NCI-H1436 treated with DMSO at 0.1 percent for 48 hours (cell line): ENCODE measurements at places on chromosomes 3 and 15.

- DNase-seq = no peak
These were observed 45.3 kb downstream of the TSC22D2 start for GRCh38 chr3:150453353-150453752.

- no peak for DNase-seq
These were observed 396 bp downstream of the INO80 start for GRCh38 chr15:41115652-41116115.

- no peak for DNase-seq
These were observed 175.5 kb downstream of the CFAP20DC start for GRCh38 chr3:58874248-58874741.

DNA sequence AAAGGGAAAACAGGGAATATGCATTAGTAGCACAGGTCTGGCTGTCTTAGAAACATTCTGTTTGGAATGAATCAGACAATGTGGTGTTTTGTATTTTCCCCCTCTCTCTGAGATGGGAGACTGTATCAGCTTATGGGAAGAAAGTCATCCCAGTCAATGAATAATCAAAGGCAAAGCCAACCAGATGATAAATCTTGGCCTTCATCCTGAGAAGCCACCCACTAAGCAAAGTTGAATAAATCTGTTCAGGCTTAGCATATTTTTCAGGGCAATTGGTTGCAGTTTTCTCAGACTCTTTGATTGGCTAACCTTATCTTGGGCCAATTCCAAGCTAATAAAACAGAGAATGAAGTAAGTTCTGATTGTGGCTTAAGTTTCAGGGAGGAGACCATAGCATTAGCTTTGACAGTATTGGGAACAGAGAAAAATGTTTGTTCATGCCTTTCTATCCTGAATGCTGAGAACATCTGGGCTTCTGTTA lies 63.6 kb upstream of the ARL8B start:
- DNase-seq = no peak

DNA sequence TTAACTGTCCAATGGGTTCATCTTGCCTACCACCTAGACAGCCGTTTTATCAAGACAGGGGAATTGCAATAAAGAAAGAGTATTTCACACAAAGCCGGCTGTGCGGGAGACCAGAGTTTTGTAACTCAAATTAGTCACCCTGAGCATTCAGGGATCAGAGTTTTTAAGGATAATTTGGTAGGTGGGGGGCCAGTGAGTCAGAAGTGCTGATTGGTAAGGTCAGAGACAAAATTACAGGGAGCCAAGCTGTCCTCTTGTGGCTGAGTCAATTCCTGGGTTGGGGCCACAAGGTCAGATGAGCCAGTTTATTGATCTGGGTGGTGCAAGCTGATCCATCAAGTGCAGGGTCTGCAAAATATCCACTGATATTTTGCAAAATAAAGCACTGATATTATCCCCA lies 29.9 kb upstream of the GPD1L start:
- no peak for DNase-seq

DNA sequence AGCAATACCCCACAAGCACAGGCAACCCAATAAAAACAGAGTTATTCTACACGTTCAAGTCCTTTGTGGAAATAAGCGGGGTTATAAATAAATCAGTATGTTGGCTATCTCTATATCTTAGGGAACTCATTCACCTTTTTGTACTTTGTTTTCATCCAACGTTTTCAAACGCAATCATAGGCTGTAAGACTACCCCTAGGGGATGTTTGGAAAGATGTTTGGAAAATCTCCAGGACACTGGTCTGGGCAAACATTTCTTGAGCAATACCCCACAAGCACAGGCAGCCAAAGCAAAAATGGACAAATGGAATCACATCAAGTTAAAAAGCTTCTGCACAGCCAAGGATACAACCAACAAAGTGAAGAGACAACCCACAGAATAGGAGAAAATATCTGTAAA lies 70.1 kb downstream of the CLDN11 start:
- DNase-seq = no peak

GRCh38 chr3:88291486-88291885 lies 141.7 kb downstream of the C3orf38 start:
- no peak for DNase-seq

- no peak for DNase-seq
These were observed 673 bp upstream of the HCLS1 start for GRCh38 chr3:121661376-121661775.

DNA sequence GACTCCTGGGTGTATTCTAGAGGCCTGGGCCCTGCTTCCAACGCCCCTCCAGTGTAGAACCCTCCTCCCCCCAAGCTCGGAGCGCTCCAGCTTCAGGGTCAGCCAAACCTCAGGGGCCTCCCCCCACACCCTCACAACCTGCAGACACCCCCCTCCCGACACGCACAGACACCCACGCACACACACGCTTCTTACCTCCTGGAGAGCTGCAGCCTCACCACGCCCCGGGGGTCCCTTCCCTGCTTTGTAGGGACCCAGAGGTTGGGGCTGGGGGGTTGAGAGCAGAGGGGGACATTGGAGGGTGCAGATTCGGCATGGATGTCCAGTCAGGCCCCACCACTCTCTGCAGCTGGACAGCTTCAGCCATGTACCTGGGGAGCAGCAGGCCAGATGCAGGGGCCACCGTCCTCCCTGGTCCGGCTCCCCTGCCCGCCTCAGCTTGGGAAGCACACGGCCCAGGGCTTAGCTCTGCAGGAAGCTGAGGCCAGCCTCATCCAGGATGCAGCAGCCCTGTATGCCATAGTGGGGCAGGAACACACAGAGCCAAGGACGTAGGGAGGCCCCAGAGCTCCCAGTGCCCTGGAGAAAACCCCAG lies 13.0 kb downstream of the ZDHHC19 start:
- no peak for DNase-seq

DNA sequence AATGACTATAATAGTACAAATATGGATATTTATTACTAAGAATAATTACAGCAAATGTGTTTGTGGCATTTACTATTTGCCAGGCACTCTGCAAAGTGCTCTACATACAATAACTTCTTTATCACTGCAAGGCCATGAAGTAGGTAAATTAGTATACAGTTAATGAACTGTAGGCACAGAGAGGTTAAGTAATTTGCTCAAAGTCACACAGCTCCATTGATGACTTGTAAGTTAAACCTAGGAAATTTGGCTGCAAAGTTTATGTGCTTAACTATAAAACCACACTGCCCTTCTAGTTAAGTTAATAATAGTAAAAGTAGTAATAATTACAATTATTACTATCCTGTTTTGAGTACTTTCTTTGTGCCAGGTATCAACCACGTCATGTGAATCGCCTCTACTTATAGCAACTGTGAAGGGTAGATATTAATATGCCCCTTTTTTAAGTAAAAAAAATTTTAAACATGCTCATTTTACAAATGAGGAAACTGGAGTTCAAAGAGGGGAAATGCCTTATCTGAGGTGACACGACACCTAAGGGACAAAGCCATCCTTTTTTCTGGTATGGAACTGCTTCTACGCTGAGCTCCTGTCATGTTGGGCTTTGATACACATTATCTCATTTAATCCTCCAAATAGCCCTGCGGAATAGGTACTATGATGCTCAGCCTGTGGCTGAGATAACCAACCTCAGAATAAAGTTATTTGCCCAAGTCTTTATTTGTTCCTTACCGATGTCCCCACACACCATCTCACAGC lies 8.5 kb downstream of the BHLHE40 start:
- no peak for DNase-seq

- no peak for DNase-seq
These were observed 22.4 kb downstream of the MCTP2 start for GRCh38 chr15:94253742-94254141.

DNA sequence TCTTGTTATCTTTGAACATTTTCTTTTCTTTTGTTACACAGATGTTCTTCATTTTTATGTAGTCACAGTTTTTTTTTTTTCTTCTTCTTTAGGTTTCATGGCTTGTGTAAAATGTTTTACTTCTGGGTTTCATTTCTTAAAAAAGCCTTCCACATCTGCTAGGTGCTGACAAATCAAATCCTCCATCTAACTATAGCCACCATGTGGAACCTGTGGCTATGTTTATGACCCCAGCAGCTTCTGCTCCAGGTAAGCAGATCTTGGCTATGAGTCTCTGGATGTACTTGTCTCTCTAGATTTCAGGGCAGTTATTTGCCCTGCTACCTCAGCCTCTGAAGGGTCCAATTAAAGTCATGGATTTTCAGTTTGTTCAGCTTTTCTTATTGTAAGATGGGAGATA lies 44.5 kb downstream of the OXSM start:
- DNase-seq = no peak

DNA sequence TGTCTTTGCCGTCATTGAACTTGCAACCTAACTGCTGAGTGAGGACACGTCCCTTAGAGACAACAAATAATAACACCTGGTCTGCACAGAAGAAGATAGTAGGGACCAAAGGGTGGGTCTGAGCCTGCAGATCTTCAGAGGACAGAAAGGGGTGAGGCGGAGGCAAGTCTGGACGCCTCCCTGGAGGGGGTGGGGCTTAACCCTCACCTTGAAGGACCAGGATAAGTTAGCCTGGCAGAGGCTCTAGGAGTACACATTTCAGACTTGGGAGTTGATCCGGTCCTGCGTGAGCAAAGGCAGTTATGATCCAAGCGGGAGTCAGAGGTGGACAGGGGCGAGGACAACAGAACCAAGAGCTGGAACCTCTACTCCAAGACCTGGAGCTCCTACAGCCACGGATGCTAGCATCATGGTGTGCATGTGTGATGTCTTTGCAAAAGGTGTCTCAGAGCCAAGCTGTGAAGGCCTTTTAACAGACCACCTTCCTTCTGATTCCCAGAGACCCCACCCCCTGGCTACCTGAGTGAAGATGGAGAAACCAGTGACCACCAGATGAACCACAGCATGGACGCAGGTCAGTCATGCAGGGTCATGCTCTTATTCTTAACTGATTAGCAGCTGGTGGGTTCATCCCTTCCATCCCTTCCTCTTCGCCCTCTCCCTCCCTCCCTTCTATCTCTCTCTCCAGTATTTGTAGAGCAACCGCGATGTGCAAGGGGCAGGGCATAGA lies 88.0 kb downstream of the AAGAB start:
- DNase-seq = no peak

GRCh38 chr15:52369455-52369854 lies 73.9 kb upstream of the MYO5C start:
- no peak for DNase-seq

- DNase-seq = no peak
These were observed 36.3 kb downstream of the ALG1L2 start for GRCh38 chr3:130117933-130118332.

GRCh38 chr3:17955411-17955810 lies 213.0 kb upstream of the TBC1D5 start:
- no peak for DNase-seq

GRCh38 chr3:153621953-153622352 lies 459.9 kb downstream of the RAP2B start:
- DNase-seq = no peak

GRCh38 chr3:53604232-53604631 lies 109.8 kb downstream of the CACNA1D start:
- no peak for DNase-seq

GRCh38 chr3:58260261-58260731 lies 22.7 kb downstream of the ABHD6 start:
- no peak for DNase-seq

- no peak for DNase-seq
These were observed 4.8 kb downstream of the VIPR1 start for GRCh38 chr3:42507252-42507651.

DNA sequence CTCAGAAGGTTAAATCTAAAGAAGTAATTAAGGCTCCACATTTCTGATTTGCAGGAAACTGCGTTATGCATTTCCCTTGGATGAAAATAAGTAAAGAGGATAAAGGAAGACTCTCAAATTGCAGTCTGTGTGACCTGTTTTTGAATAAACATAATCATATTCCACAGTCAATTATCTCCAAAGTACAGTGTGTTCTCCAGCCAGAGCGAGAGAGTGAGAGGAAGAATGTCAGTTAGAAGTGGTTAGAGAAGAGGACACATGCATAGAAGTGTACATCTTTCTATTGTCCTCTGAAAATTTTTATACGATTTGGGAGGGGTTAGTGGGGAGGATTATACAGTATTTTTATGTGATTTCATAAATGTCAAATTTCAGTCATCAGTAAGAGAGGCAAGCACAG lies 487.1 kb downstream of the LPP start:
- no peak for DNase-seq

DNA sequence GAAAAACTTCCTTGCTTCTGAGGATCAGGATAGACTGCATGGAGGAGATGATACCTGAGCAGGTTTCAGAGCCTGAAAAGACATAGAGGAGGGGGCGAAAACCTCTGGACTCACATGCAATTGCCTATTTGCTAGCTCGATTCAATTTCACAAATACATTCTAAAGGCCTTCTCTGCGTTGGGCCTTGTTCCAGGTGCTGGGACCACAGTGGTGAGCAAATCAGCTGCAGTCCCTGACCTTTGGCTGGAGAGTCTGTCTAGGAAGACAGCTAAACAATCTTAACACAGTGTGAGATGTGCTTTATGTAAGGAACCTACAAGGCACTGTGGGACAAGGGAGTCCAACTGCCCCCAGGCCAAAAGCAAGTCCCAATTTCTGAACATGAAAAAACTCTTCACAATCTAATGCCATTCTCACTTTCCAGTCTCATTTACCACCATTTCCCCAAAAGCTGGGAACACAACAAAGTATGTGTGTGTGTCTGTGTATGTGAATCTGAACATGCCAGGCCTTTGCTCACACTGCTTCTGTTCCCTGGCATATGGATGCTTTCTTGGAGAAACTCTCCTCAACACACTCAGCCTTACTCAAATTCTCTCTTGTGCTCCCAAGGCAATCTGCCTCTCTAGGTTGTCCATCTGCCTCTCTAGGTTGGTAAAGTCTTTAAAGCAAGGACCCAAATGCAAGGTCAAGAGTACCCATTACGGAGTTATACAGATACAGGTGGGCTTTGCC lies 2.1 kb upstream of the PCCB start:
- DNase-seq = no peak

DNA sequence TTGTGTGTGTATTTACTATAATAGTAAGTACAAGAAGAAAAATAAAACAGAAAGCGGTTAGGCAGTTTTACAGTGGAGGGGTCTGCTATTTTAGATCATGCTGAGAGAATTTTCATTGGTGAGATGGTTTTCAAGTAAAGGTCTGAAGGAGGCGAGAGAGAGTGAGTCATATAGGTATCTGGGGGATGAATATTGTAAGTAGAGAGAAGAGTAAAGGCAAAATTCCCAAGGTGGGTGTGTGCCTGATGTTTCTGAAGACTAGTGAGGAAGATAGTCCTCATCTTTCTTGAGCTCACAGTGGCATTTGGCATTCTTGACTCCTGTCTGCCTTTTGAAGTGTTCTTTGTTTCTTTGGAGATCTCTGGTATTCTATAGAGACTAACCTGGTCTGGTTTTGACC lies 38.6 kb downstream of the CRYBG3 start:
- DNase-seq = no peak

DNA sequence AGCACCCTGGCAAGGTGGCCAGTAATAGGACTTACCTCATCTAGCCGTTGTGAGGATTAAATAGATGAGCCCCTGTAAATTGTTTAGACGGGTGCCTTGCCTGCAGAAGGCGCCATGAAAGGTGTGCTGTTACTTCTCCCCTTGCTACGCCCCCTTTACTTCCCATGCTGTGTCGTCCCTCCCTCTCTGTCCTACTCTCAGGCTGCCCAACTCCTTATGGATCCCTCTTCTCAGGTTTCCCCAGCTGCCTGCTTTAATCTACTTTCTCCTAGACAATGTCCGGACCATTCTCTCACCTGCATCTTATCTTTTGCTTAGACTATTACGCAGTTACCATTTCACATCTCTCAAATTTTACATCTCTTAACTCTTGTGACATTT lies 1.7 kb upstream of the FBXW12 start:
- DNase-seq = no peak

- no peak for DNase-seq
These were observed 19.1 kb upstream of the RIOX2 start for GRCh38 chr3:97991293-97991682.
